Bronchial epithelial cell (primary cell): ENCODE measurements at places on chromosomes 5 and 9.
A peak's percentile ranks its signal among the peaks of the same experiment; 100 is the strongest.

GRCh38 chr5:42590566-42590965 lies 166.1 kb upstream of the CCDC152 start:
- DNase-seq, result no peak

DNA sequence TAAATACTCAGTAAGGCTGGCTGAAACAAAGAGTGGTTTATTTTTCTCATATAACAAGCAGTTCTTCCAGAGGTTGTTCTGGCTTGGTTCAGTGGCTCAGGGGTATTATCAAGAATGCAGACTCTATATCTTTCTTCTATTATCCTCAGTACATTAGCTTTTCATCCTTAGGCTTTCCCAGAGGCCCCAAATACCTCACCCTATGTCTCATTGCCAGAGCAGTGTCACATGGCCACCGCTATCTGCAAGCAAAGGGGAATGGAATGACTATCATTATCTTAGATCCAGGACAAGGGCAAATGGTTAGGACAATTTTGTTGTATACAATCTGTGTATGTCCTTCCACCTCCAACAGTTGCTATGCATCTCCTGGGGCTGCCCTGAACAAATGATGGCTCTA lies 69.0 kb upstream of the SNX2 start:
- no peak for DNase-seq

- no peak for DNase-seq
These were observed 103.2 kb downstream of the NR2F1-AS1 start for GRCh38 chr5:93477816-93478215.

GRCh38 chr9:116686135-116686534 lies 970 bp upstream of the TRIM32 start:
- DNase-seq, result no peak

DNA sequence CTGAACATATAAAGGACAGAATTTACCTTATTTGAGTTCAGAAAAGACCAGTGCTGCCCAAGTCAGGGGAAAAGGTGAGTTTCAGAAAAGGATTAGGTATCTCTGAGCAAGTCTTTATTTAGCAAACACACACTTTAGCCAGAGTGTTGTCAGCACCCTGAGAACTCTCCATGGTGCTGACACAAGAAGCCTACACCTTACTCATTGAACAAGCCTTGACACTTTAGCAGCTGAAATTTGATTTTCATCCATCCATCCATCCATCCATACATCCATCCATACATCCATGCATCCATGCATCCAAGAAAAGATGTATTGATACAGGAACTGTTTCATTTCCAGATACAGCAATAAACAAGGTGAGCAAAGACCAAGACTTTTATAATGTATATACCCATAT lies 311.2 kb downstream of the TRIM32 start:
- DNase-seq, result peak; percentile 37

DNA sequence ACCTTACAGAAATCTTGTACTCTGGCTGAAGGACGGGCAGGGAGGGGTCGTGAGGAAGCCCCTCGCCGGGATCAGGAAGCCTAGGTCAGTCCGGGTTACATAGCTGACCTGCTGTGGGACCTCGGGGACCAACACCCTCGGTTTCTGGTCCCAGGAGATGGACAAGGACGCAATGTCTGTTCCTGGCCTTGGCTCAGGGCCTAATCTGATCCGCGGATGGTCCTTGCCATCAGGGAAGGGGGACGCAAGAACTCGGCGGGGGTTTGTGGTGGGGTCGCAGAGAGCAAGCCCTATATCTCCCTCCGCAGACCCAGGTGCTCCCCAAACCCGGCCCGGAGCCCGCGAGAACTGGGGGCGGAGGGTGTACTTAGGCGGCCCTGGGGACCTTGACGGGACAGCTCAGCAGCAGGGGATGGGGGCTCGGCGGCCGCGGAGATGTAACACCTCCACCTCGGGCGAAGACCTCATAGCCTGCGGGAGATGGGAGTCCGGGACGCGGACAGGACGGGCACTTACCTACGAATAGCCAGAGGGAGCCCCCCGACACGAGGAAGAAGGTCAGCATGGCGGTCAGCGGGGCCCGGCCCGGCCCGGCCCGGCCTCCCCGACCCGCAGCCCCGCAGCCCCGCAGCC lies 353 bp downstream of the ACSL6 start:
- DNase-seq, result no peak

DNA sequence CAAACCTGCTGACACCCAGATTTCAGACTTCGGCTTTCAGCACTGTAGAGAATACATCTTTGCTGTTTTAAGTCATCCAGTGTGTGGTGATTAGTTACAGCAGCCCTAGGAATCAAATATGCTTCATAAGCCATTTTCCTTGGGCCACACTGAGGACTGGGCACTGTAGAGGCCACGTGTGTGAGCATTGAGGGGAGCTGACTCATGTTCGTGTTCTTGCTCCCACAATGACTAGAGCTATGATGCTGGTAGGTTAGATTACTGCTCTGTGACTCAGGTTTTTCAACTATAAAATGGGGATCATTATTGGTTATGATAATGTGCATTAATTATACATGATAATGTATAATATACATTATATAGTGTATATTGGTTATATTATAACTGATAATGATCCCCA lies 96.5 kb upstream of the PALM2AKAP2 start:
- DNase-seq, result peak; percentile 63

DNA sequence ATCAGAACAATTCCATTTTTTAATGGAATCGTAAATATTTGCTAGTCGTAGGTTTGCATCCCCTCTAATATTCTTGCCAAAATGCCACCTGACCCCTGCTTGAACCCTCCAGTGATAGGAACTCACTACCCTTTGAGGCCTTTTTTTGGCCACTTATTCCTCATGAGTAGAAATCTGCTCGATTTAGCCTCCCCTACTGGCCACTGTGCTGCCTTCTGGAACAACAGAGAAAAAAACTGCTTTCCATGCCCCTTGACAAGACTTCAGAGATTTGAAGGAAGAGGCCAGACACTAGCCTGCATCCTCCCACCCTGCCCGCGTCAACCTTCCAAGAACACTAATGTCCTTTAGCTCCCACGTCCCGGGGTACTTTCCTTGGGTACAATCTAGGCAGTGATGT lies 4.1 kb downstream of the CCDC69 start:
- DNase-seq, result no peak

- no peak for DNase-seq
These were observed 20.5 kb downstream of the NEURL1B start for GRCh38 chr5:172661526-172661925.

DNA sequence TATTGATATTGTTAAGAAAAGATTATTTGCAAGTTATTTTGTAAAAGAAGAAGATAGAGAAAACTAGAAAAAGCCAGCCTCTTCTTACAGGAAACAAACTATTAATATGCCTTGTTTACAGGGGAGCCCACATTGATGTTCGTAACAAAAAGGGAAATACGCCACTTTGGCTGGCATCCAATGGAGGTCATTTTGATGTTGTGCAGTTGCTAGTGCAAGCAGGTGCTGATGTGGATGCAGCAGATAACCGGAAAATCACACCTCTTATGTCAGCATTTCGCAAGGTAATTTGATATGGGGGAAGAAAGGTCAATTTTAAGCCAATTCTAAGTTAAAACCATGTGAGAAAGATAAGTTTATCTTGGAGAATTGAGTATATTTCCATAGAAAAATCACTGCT lies 37.6 kb upstream of the EIF4EBP3 start:
- DNase-seq, result no peak

- no peak for DNase-seq
These were observed 213.0 kb upstream of the ADAMTS16 start for GRCh38 chr5:4927097-4927496.

DNA sequence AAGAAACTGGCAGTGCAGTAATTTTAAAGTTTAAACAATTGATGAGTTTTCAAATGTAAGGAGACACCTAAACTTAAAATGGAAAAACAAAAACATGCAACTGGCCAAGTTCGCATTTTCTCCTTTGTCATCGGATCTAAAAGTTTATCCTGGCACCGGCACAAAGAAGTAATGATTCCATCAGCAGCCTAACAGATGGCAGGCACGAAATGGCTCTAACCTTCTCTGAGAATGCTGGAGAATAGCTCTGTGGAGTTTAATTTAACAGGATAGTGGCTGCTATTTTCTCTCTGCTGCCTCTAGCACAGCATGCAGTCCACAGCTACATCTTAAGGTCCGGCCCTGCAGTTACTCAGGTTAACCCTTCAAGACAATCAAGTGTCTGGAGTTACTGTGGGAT lies 82.2 kb downstream of the PRELID2 start:
- no peak for DNase-seq

GRCh38 chr5:72434056-72434780 lies 73.0 kb downstream of the ZNF366 start:
- DNase-seq, result no peak

DNA sequence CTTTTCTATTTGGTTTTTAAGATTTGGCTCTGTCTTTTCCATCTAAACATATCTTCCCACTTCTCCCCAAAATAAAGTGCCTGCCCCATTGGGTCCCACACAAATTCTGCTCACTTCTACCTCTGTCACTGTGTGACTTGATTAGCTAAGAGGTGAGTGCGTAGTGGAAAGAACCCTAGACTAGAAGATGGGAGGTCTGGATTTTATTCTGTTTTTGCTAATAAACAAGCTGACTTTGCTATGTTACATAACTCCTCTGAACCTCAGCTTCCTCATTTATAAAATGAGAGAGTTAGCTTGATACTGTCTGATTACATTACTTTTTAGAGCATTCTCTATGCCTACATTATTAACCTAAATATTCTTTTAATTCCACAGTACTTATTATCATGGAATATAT lies 51.3 kb upstream of the PTGER4 start:
- no peak for DNase-seq

GRCh38 chr5:181119105-181119504 lies 11.9 kb downstream of the OR2V1 start:
- no peak for DNase-seq
